CD4-positive, alpha-beta T cell treated with Interleukin-2 at 100 ng/mL for 4 hours (primary cell): ENCODE measurements at places on chromosomes 12 and 14.

GRCh38 chr12:15987696-15988095 is 76.6 kb downstream of the DERA start:
- no peak for DNase-seq

- DNase-seq, result no peak
Measured at GRCh38 chr14:85366226-85366625, 163.7 kb upstream of the FLRT2 start.

- no peak for DNase-seq
Measured at GRCh38 chr14:34993426-34993825, 10.6 kb downstream of the SRP54 start.

- DNase-seq, result no peak
Measured at GRCh38 chr12:104469523-104469922, 12.8 kb downstream of the CHST11 start.

- DNase-seq, result no peak
Measured at GRCh38 chr12:57745485-57745881, 644 bp downstream of the TSPAN31 start.

- DNase-seq, result no peak
Measured at GRCh38 chr12:101745481-101745880, 6.2 kb upstream of the SYCP3 start.

- DNase-seq, result no peak
Measured at GRCh38 chr12:108820707-108821406, 36.5 kb downstream of the SSH1 start.

DNA sequence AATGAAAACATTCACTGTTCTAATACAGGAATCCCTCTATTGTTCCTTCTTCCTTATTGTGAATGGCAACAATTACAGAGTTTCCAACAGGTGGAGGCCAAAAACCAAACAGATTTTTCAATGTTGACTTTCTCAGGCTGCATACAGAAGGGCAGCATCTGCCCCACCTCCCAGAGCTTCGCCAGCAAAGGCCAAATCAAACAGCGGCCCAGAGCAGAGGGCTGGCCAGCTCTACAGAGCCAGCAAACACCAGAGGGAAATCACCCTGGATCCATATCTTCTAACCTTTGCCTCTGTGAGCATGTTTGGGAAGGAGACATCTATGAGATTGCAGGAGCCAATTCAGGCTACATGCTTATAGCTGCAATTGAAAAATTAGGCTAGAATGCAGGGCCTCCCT is 4.4 kb upstream of the CRACR2A start:
- no peak for DNase-seq

- peak; percentile 71 for DNase-seq
Measured at GRCh38 chr14:98931911-98932310, 340.1 kb downstream of the BCL11B start.

DNA sequence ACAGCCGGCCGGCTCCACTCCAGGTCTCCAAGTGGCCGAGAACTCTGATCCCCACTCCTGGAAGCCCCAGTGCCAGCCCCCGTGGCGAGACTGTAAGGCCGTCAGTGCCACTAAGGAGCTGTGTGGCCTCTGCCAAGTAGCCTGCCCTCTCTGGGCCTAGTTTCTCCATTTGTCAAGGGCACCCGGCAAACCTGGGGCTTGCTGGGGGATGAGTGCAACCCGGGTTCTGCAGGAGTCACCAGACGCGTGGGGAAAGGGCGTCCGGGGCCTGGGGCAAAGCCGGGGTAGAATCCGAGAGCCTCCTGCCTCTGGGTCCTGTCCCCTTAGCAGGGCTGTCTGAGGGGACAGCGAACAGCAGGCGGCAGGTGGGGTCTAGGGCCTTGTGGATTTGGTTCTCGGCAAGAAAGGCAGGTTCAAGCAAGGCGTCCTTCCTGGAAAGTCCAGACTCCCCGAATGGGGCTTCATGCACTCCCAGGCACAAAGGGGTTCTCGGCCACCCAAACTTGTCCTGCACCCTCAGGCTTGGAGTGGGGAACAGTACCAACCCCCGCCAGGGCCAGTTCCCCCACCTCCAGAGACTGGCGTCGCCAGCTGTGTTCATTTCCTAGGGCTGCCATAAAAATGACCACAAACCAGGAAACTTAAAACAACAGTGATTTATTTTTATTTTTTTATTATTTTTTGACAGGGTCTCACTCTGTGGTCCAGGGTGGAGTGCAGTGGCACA is 56.0 kb downstream of the NCOR2 start:
- DNase-seq, result no peak

DNA sequence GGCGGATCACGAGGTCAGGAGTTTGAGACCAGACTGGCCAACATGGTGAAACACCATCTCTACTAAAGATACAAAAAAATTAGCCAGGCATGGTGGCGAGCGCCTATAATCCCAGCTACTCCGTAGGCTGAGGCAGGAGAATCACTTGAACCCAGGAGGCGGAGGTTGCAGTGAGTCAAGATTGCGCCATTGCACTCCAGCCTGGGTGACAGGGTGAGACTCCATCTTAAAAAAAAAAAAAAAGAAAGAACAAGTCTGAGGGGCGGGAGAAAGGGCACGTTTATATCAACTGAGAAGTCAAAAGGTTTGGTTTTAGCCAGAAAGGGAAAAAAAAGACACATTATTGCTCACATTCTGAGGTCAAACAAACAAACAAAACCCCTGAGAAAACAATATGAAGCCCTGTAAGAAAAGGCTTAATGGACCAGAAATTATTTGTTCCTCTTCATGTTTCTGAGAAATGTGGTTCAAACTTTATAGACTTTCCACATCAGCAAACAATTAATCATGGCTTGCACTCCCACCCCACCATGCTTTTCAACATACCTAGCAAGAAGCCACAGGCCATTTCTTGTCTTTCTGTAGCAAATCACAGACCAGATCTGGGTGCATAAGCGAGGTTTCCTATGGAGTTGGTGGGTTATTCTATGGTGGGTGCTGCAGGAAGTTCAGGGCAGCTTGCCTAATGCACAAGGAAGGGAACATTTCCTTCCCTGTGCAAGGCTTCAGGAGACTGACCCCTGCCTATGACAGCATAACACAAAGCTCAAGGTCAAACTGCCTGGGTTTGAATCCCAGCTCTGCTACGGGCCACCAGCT is 80.1 kb downstream of the SSPN start:
- DNase-seq, result no peak
